ENCODE measurements at places on chromosomes 2 and 18. TPM values are rescaled to one million over a fixed set of nuclear protein-coding genes. Genes with fewer than 3 reads are reported as not detected.

SERPINB3 gene
- not detected for total RNA-seq

FAHD2A gene
- 23.9 TPM for total RNA-seq

PLGLB2 gene
- total RNA-seq: 6.5 TPM

WNT6 gene
- not detected for total RNA-seq

MEMO1 gene
- 36.9 TPM for total RNA-seq

NEU2 gene
- total RNA-seq: not detected

TMEM17 gene
- total RNA-seq: 3.8 TPM

SRD5A2 gene
- not detected for total RNA-seq

MAL gene
- not detected for total RNA-seq

GATA6 gene
- total RNA-seq: 13.1 TPM

NIF3L1 gene
- total RNA-seq: 14.8 TPM

STEAP3 gene
- total RNA-seq: 46.6 TPM

BCL11A gene
- total RNA-seq: 15.4 TPM

RTP5 gene
- not detected for total RNA-seq

SERPINB2 gene
- total RNA-seq: not detected

LTBP1 gene
- total RNA-seq: 398 TPM

RGPD3 gene
- total RNA-seq: not detected

EMILIN2 gene
- total RNA-seq: 9.3 TPM

CFAP221 gene
- total RNA-seq: 0.45 TPM

SERPINB7 gene
- total RNA-seq: not detected

PTPN4 gene
- 21.8 TPM for total RNA-seq

IL37 gene
- not detected for total RNA-seq

ANKRD53 gene
- 1.8 TPM for total RNA-seq

CXCR4 gene
- not detected for total RNA-seq

SPOPL gene
- 9.9 TPM for total RNA-seq

TMEM87B gene
- total RNA-seq: 19.8 TPM

FN1 gene
- total RNA-seq: 30,644 TPM

AFF3 gene
- total RNA-seq: 113 TPM
